Dermis microvascular lymphatic vessel endothelial cell (primary cell): ENCODE measurements at places on chromosomes 6 and 20. TPM values are rescaled to one million over a fixed set of nuclear protein-coding genes. Genes with fewer than 3 reads are reported as not detected.

DNA sequence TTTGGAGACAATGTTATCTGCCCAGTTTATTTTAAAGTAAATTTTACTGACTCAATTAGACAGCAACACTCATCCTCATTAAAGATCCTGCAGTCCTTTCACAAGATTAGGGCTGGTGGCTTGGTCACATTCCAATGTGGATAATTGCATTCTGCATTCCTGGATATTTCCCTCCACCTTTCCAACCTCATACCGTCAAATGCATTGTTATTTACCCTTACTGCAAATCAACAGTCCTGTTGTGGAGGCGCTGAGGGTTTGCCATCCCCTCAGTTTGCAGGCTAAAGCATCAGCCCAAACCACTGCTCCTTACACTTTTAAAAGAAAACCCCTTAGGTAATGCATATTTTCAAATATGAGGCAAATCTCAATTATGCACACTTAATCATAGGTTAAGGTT lies 5.4 kb downstream of the CITED2 start:
- no peak for DNase-seq

GRCh38 chr6:114534813-114535212 lies 192.0 kb upstream of the HS3ST5 start:
- DNase-seq = no peak

DNA sequence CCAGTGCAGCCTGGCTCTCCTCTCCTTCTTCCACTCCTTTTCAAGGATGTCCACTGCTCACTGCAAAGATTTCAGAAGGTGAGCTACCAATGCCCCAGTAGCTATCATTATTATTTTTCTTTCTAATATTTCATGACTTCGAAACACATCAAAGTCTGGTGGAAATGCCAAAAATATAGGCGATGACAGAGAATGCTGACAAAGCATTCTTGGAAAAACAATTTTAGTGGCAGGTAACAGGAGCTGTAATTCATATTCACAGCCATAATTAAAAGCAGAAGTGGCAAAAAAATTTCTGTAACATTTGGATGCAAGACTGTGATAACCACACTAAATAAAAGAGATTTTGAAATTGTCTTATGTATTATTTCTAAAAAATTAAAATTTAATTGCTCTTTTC lies 133.6 kb downstream of the RALGAPA2 start:
- no peak for DNase-seq

- DNase-seq = no peak
These were observed 458.6 kb upstream of the JARID2 start for GRCh38 chr6:14787250-14787649.

ARMH2 gene
- total RNA-seq = not detected in 2 replicates

NRN1 gene
- total RNA-seq = 28.1 and 34.0 TPM in 2 replicates

- no peak for DNase-seq
These were observed 161.3 kb upstream of the GGTLC1 start for GRCh38 chr20:24149881-24150307.

DNA sequence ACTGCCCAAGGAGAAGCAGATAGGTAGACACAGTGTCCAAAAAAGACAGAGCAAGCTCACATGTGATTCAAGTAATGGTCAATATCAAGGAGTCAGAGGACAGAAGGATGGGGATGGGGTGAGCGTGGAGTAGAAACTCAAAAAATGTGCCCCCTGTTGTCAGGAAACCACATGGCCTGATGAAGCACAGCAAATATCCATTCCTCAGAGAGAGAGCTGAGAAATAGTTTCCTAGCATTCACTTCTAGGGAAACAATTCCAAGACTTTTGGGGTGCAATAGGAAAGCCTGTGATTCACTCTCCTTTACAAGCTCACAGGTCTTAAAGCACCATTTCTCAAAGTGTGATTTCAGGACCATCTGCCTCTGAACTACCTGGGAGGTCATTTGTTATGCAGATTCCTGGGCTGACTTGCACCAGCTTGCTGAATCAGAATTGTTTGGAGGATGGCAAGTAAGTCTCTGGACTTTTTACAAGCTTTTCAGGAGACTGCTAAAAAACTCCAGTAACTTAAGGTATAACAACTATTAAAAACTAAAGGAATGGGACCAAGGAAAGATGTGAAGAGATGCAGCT lies 432.8 kb downstream of the HDGFL1 start:
- no peak for DNase-seq

ADAT2 gene
- total RNA-seq = 2.2 and 3.7 TPM in 2 replicates

GRCh38 chr6:54315656-54316055 lies 7.4 kb downstream of the TINAG start:
- no peak for DNase-seq

KIF13A gene
- 22.5 and 29.8 TPM in 2 replicates for total RNA-seq

GRCh38 chr6:111441678-111442243 lies 41.3 kb downstream of the REV3L start:
- peak; percentile 34 for DNase-seq

GRCh38 chr6:20370801-20371200 lies 30.9 kb upstream of the E2F3 start:
- DNase-seq = no peak

RSPH4A gene
- total RNA-seq = 0.51 and 0.89 TPM in 2 replicates

- no peak for DNase-seq
These were observed 2.0 kb downstream of the MYB start for GRCh38 chr6:135183002-135183531.

LRRC73 gene
- under 0.01 and 0.13 TPM in 2 replicates for total RNA-seq

- DNase-seq = peak; percentile 45
These were observed 32.1 kb upstream of the CENPW start for GRCh38 chr6:126307849-126308248.

PBOV1 gene
- not detected in 2 replicates for total RNA-seq

GRCh38 chr20:528923-529604 lies 14.5 kb downstream of the CSNK2A1 start:
- DNase-seq = peak; percentile 65

DNA sequence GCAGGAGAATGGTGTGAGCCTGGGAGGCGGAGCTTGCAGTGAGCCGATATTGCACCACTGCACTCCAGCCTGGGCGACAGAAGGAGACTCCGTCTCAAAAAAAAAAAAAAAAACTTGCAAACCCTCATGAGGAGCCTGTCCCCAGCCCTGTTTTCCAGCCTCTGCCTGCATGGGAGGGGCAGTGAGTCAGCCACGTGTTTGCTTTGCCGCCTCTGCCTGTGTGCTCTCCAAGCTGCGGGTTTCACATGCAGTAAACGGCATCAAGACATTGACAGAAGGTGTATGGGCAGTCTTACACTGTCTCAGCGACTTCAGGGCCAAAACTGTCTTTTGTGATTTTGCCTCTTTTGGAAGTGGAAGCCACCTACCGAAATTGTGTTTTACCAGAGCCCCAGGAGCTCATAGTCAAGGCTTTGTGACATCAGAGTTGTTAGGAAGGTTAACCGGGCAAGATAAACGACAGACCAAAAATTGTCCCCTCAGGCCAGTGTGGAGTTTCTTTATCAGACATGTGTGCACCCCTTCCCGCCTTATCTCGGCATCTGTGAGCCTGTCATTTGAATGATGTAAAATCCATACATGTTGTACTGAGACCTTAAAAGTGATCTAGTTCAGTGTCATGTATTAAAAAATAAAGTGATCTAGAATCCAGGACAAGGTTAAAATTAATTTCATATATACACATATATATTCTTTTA lies 52.9 kb downstream of the RPP40 start:
- no peak for DNase-seq
